Stimulated activated CD4-positive, alpha-beta T cell treated with anti-CD3 and anti-CD28 coated beads, Interleukin-2, amount 100 ng/mL, for 24 hours (primary cell): ENCODE measurements at places on chromosomes 2 and 18.

GRCh38 chr2:80252294-80252986 is 52.1 kb downstream of the LRRTM1 start:
- DNase-seq = no peak

GRCh38 chr18:11873670-11874340 is 22.6 kb downstream of the CHMP1B start:
- DNase-seq = no peak

GRCh38 chr2:25228848-25229278 is 60.5 kb upstream of the POMC start:
- peak; percentile 34 for DNase-seq

DNA sequence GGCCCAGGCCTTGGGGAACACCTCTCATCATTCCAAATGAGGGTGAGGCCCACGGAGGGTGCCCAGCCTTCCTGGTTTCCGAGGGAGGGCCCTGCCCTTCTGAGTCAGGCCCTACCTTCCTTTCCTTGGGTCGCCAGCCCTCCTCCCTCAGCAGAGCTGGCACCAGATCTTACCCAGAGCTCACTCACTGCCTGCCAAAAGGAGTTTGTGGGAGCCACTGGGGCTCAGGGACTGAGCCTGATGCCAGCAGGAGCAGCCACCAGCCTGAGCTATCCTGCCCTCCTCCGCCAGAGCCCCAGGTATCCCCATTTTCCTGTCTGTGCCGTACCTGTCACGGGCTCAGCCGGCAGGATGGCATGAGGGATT is 64.1 kb downstream of the NRP2 start:
- DNase-seq = no peak

- DNase-seq = no peak
Observed at GRCh38 chr2:81576713-81577112, 1272.2 kb upstream of the LRRTM1 start.

GRCh38 chr18:25125680-25126079 is 226.3 kb downstream of the ZNF521 start:
- no peak for DNase-seq

DNA sequence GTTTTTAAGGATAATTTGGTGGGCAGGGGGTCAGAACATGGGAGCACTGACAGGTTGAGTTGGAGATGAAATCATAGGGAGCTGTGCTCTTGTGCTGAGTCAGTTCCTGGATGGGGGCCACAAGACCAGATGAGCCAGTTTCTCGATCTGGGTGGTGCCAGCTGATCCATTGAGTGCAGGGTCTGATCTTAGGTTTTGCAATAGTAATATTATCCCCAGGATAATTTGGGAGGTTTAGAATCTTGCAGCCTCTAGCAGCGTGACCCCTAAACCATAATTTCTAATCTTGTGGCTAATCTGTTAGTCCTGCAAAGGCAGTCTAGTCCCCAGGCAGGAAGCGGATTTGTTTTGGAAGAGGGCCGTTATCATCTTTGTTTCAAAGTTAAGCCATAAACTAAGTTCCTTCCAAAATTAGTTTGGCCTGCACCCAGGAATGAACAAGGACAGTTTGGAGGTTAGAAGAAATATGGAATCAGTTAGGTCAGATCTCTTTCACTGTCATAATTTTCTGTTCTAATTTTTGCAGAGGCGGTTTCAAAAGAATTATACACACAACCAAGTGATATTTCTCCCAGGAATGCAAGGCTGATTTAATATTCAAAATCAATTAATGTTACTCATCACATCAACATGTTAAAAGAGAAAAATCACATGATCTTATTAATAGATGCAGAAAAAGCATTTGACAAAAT is 23.0 kb downstream of the DBI start:
- DNase-seq = no peak

DNA sequence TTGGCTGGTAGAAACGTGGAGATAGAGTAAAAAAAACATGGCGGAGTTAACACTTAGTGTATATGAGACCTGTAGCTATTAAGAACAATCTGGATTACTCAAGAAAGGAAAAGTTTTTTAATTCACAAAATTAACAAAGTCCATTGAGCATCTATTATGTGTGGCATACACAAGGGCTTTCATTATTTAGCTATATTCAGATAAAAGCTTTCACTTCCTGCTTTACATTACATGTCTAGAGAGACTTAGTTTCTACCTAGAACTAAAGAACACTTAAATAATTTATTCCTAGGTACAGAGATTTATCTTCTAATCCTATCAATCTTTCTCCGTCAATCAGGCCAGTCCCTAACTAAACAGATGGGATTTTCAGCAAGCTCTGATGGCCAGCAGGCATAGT is 196.0 kb upstream of the SLC39A10 start:
- no peak for DNase-seq

- no peak for DNase-seq
Observed at GRCh38 chr18:48934723-48935432, 15.9 kb downstream of the SMAD7 start.

DNA sequence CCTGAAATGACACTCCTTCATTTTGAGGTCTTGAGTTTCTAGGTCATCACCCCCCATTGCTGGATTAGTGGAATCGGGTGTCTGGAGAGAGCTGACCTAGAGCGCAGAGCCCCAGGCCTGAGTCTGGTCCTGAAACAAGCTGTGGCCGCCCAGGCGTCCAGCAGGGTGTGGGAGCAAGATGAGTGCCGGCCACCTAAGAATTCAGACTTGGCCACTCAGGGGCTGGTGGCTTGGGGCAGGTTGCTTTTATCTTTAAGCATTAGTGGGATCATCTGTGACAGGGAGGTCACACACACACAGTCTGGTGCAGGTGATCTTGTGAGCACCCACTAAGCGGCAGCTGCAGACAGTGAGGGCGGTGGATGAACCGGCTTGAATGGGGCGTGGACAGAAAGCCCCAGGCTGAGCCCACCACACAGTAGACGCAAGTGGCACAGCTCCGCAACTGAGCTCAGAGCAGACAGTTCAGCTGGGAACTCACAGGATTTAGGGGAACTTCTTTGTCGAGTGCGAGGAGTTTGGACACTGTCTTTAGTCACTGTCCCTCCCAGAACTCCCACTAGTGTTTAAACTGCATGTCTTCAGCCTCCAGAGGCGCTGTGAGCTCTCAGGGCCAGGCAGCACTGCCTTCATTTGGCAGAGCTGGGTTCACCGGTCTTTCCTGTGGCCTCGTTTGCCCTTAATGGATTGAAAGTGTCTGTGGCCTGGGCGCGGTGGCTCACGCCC is 21.5 kb downstream of the ITGB1BP1 start:
- no peak for DNase-seq

DNA sequence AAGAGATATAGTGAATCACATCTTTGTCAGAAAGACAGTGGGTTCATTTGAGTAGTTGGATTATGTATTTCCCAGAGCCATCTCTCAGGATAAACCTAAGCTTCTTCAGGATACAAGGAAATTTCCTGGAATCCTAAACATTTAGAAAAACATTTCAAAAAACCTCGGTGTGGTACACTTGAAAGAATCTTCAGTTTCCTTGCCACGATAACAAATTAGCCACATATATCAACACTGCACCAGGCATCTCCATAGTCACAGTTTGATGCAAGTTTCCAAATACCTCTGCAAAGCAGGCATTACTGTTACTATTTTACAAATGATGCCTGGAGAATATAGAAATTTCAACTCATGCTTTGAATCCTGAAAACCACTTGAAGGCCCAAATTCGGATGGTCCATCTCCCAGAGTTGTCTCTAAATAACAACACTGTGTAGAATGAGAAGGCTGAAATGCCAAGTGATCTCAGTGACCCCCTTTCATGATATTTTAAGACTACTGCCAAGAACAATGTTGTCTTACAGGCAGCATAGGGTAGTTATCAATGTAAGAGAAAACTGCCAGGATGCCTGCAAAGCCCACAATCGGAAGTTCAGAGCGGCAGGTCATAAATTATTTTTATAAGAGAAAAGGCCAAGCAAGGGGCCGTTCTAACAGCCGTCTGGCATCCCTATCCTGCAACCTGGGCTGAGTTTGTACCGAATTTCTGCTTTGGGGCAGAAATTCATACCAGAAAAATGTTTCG is 307.9 kb downstream of the TXNL1 start:
- DNase-seq = no peak

GRCh38 chr18:76412010-76412817 is 82.8 kb downstream of the ZNF516 start:
- no peak for DNase-seq
